ENCODE measurements at places on chromosomes 3 and 15.

- no peak for DNase-seq
These were observed 373.7 kb upstream of the NECTIN3 start for GRCh38 chr3:110697961-110698360.

DNA sequence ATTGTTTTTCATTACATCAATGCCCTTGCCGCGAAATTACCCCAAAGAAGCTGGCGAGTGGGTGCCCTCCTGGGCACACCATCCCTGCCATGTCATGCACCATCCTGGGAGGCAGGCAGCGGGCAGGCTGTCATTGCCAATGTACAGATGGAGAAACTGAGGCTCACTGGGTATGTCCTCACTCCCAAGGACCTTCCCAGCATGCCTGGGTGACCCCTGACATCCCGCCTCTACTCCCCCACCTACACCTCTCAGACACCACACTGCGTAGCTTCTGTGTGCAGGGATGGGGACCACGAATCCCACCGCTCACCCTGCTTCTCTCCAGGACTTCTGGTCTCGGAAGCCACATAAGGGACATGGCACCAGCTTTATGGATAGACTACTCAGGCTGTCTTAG is 41.0 kb upstream of the SLC41A3 start:
- DNase-seq, result no peak

DNA sequence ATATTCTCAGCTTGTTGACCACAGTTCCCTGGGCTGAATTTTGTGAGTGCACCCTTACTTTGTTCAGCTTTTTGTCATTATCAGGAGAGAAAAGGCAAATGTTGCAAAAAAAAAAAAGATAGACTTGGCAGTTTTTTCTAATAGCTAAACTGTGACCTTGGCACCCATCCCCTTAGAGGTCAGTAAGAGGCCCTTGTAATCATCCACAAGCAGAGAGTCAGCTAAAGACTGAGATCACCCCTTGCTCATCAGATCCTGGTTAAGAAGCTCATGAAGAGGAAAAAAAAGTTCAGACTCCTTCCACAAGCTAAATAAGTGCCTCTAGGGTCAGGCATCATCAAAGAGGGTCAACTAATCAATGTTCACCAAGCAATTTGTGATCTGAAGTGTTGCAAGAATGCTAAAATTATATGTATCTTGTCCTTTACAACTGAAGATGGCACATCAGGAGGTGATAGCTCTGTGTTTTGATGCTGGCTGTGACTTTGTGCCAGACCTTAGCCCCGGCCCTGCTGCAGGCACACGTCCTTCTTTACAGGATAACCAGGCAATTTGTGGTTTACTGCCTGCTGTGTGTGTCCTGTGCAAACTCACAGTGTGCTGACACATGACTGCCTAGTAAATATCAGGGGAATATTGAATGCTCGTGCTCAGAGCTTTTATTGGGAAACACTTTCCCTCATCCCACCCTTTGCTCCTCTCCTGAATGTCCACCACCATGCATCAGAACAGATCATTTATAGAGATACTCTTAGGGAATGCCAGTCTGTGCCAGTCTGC is 262.9 kb downstream of the IL5RA start:
- no peak for DNase-seq

DNA sequence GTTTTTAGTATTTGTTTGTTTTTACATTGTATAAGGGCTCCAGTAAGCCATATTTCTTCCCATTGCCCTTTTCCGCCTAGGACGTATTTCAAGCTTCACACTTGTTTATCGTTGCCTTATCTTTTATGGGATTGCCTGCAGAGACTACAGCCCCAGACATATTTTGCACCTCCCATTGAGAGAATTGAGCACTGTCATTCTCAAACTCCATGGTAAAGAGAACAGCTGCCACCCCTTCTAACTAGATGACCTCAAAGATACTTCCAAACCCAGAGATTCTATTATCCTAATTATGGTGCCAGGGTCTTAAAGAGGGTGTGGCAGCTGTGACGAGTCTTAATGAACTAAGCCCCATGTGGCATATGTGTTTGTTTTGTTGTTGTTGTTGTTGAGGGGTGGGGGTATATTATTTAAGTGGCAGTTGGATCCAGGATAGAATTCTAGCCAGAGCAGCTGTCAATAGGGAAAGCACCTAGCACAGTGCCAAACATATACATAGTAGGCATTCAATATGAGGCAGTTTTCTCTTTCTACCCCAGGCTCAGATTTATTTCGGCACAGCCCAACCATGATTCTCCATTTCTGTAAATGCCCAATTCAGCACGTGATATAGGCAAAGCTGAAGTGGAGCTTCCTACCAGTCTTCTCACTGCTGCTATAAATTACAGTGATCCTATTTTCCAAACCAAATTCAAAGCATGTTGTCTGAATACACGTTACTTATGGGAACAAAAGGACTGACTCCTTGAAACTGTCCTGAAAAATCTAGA is 932 bp upstream of the TP53BP1 start:
- no peak for DNase-seq

DNA sequence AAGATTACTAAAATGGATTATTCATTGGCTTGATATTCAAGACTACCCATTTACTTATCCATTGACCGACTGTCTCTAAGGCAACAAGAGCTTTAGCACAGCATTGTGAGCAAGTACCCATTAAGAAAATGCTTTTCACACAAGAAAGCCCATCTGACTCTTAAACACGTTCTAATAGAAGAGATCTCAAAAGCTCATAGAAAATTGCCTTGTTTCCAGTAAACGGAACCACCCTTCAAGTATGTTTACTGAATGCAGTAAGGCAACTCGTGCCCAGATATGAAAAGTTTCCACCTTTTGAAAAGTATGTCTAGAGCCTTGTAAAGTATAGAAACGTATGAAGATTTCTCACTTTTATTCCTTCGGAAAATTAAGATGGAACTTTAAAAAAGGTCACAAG is 655.3 kb upstream of the ALCAM start:
- no peak for DNase-seq

DNA sequence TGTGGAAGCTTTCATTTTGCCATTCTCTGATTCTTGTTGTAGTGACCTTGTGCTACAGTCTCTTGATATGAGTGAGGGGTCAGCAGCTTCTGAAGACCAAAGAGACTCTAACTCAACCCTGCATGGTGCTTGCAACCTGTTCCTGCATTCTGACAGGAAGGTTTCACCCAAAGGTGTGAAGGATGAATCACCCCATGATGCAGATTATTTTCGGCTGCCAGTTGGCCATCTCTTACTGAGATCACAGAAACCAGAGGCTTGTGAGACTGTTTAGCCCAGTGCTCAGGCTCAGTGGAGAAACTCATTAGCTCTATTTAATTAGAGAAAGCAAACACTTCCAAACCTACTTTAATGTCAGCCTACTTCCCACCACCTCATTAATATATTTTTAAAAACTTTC is 29.2 kb upstream of the TPRG1 start:
- no peak for DNase-seq

DNA sequence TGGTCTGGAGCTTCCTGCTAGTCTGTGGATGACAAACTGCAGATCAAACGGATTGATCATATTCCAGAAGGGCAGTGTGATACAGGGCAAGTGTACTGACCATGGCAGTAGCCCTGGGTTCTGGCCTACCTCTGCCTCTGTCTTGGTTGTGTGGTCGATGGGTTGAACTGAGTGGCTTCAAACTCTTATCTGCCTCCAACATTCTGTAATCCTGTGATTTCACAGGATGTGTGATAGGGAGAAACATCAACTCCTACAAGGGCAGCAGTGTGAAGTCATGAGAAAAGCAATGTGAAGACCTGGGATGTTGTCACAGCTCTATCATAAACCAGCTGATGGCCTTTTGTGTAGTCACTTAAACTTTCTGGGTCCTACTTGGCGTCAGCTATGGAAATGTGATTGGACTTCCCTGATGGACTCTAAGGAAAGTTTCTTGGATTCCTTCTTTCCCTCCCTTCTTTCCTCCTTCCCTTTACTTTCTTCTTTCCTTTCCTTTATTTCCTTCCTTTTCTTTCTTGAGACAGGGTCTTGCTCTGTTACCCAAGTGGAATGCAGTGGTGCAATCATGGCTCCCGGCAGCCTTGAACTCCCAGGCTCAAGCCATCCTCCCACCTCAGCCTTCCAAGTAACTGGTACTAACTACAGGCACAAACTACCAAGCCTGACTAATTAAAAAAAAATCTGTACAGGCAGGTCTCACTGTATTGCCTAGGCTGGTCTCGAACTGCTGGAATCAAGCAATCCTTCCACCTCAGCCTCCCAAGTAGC is 114.8 kb downstream of the BBX start:
- DNase-seq, result no peak

GRCh38 chr3:86229086-86229774 is 761.7 kb downstream of the VGLL3 start:
- DNase-seq, result no peak

DNA sequence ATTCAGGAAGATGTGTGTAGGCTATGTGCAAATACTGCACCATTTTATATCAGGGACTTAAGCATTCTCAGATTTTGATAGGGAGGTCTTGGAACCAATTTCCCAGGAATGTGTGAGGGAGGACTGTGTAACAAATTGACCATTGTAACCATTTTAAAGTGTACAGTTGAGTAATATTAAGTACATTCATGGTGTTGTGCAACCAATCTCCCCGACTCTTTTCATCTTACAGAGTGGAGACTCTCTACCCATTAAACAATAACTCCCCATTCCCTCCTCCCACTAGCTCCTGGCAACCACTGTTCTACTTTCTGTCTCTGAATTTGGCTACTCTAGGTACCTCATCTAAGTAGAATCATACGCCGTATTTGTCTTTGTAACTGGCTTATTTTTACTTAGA is 5.1 kb downstream of the RCN2 start:
- no peak for DNase-seq

DNA sequence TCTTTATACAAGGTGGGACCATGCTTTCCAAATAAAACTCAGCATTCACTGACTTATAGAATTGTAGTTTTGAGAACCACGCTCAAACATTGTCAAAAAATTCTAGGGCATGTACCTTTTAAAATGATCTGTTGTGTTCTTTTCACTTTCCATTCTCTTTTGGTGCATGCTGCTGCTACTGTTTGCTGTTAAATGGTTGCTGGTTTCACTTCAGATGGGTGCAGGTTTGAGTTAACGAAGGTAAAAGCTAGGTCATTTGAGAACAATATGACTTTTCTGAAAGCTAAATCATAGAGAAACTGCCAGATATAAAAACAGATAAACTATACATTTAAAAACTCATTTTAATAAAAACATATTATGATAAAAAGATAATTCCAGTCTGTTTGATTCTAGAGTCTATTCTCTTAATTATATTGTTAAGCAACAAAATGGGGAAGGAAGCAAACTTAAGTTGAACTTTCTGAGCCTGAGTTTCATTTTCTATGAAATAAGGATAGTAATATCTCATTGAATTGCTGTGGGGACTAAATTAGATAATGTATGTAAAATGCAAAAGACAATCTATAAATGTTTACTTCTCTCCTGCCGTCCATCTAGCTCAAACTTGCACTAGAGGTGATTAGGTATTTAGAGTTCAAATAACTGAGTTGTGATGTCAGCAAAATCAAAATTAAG is 82.4 kb downstream of the OXSM start:
- DNase-seq, result no peak

GRCh38 chr3:160768031-160768430 is 12.0 kb downstream of the PPM1L start:
- no peak for DNase-seq

GRCh38 chr15:27845535-27846369 is 253.4 kb downstream of the OCA2 start:
- no peak for DNase-seq

GRCh38 chr3:194971965-194972364 is 286.3 kb downstream of the FAM43A start:
- DNase-seq, result no peak

DNA sequence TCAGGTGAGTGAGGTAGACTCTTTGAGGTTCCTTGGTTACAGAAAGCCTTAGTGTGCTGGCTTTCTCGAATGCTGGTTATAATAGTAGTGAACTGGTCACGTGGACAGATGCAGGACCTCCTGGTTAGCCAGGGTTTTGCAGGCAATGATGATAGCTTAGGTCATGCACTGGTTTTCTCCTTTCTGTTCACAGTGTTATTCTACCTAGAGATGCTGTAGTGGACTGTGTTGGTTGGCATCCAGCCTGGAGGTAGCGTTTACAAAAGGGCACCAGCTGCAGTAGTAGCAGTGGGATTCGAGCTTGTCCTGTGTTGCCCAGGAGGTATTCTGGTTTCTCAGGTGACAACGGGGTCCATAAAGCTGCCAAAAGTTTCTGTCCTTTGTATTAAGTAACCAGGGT is 27.0 kb downstream of the PCCB start:
- no peak for DNase-seq

- no peak for DNase-seq
These were observed 5.0 kb upstream of the FEZF2 start for GRCh38 chr3:62378311-62378789.

- no peak for DNase-seq
These were observed 13.1 kb downstream of the BSN start for GRCh38 chr3:49567406-49567805.

GRCh38 chr3:21860657-21861056 is 109.6 kb upstream of the ZNF385D start:
- DNase-seq, result no peak

GRCh38 chr15:98904544-98904943 is 103.0 kb downstream of the PGPEP1L start:
- peak; percentile 53 for DNase-seq

- no peak for DNase-seq
These were observed 50.7 kb upstream of the RAD18 start for GRCh38 chr3:9013782-9014563.

DNA sequence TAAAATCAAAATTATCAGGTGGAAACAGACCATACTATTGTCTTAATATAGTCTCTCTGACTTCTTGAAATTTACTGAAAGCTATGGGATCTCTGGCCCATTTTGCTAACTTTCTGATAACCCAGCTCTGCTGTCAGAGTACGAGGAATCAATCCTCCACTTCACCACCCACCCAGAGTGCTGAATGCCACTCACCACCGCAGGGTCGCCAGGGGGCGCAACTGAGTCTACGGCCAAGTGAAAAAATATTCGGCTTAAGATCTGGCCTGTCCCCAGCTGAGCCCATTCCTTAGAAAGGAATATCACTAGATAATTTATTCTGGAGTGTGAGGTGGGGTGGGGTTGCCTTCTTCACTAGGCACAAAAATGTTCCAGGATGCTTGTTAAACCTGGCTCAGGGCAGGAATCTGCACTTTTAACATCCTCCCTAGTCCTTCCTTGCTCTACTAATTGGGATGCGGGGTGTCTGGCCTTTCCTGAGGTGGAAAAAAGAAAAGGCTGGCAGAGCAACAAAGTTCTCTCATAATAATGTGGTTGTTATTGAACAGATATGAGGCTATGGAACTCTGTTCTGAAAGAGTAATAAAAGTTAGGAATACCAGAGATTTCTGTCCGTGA is 520.6 kb downstream of the MFSD1 start:
- peak; percentile 2 for DNase-seq

- no peak for DNase-seq
These were observed 299.1 kb downstream of the BCHE start for GRCh38 chr3:165538166-165538565.

GRCh38 chr3:179133575-179133974 is 14.6 kb upstream of the PIK3CA start:
- DNase-seq, result no peak

DNA sequence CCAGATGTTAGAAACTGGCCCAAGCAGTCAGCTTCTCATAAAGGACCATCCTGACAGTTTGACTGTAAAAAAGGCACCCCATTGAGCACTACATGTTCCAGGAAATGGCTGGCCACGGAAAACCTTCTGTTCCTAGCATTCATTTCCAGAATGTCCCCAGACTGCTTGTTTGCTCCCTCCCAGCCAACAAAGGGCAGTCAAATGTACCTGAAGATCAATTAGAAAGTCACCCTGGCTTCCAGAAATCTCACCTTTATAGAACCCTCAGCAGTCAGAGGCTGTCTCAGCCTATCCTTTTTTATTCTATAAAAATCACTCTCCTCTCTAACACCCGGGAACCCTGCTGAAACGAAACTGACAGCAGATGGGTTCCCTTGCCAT is 784 bp upstream of the SAMMSON start:
- DNase-seq, result peak; percentile 12

GRCh38 chr15:55457401-55458022 is 49.2 kb downstream of the PIERCE2 start:
- no peak for DNase-seq
